ENCODE measurements at places on chromosomes 11 and 22. TPM values are rescaled to one million over a fixed set of nuclear protein-coding genes. Genes with fewer than 3 reads are reported as not detected.

Gene TRIM3
- 6.5 TPM for total RNA-seq

Gene ABCG4
- not detected for total RNA-seq

Gene SORL1
- 47.5 TPM for total RNA-seq

Gene OR5D13
- total RNA-seq = not detected

Gene DERL3
- 19.4 TPM for total RNA-seq
